ENCODE measurements at places on chromosomes 12 and 14. TPM values are rescaled to one million over a fixed set of nuclear protein-coding genes. Genes with fewer than 3 reads are reported as not detected.

The SYNDIG1L gene
- not detected for total RNA-seq

The MIP gene
- not detected for total RNA-seq

The RHOJ gene
- 3.8 TPM for total RNA-seq

The GNPTAB gene
- total RNA-seq: 93.1 TPM

The JAG2 gene
- 3.3 TPM for total RNA-seq

The LRRIQ1 gene
- not detected for total RNA-seq

The MUCL1 gene
- not detected for total RNA-seq

The USP44 gene
- total RNA-seq: under 0.01 TPM

The INSM2 gene
- total RNA-seq: not detected

The NRL gene
- total RNA-seq: 1.5 TPM

The PPP1R13B gene
- total RNA-seq: 3.3 TPM

The C1RL gene
- total RNA-seq: 67.5 TPM

DNA sequence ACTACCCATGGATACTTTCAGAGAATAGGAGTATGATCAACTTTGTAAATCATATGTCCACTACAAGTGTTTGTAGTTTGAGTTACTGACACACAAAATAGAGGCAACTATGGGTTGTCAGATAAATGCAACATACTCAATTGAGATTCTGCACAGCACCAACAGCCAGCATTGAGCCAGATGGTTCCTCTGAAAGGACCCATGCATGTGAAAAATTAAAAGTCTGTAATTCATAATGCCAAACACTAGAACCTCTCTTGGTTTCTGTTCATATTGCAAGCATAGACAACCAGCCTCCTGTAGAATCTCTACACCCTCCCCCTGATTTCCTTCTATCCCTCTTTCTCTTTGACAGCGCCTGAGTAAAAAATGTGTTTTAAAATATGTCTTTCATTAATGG is 831.0 kb downstream of the C12orf50 start:
- no peak for DNase-seq

DNA sequence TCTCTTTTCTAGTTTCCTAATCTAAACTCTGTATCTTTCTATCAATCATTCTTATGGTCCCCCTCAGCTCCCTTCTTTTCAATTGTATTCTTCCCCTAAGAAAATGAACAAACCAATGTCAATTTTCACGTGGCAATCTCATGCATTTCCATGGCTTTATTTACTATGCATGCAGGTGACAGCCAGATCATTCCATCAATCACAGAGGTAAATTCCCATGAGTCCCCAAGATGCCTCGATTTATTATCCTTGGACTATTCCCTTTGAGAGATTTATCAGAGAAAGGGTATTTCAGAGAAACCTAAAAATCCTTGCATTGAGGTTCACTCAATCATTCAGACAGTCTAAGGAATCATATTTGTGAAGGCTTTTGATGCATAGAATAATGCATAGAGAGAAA is 301.2 kb downstream of the DIO2 start:
- DNase-seq: no peak

DNA sequence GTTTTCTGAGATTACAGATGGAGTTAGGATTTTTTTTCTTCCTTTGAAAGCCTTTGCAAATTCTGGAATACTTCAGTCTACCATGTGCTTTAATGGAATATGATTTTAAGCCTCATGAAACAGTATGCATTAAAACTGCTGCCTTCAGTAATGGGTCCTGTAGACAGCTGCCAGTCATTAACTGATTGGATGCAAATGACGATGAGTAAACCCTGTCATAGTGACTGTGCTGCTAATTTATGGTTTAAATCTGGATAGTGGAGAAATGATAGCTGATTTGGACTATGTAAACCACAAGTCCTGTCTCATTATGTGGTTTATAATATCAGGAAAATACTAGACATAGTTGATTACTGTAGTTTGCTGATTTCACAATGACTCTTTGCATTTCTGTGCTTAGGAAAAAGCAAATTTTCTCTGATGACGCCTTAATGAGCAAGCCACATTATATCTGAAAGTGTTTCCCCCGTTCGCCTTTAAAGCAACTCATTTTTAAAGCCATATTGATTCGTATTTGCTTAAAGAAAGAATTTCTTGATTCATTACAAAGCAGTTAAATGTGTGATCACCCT is 217.6 kb downstream of the TMTC2 start:
- DNase-seq: no peak

DNA sequence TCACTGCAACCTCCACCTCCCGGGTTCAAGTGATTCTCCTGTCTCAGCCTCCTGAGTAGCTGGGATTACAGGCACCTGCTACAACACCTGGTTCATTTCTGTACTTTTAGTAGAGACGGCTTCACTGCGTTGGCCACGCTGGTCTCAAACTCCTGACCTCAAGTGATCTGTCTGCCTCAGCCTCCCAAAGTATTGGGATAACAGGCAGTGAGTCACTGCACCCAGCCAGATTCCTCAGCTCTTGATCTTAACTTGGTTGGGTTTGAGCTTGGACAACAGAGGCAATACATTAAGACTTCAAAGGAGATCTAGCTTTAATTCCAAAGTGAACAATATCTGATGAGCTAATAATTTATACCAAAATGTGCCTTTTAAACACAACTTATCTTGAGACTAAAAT is 5.6 kb downstream of the DAZAP2 start:
- no peak for DNase-seq

- DNase-seq: no peak
Measured at GRCh38 chr14:29274890-29275596, 508.5 kb downstream of the FOXG1 start.

DNA sequence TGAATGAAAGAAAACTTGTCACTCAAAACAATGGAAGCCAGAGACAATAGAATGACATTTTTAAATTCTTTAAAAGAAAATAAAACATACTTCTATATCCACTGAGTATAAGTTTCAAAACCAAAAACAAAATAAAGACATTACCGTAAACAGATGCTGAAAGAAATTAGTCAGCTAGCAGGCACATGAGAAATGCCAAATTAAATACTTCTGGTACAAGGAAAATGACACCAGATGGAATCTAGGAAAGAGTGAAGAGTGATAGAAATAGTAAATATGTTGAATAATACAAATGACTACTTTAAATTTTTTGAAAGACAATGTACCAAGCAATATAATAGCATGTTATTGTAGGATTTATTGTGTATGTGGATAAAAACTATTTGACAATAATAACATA is 23.8 kb downstream of the PIK3C2G start:
- DNase-seq: no peak

DNA sequence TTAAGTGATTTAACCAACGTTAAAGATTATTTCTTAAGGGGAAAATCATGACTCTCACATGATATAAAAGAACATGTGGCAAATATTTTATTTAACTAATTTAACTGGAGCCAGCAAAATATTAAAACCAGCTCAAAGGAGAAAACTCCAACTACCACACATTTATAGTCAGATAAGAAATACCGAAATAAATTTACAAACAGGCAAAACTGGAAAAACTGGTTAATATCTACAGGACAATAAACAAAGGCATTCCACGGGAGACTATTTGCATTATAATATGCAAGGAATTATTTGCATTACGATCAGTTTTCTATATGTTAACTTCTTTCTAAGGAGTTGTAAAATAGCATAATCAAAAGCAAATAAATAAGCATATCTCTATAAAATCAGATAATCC is 13.8 kb upstream of the BCL2L14 start:
- DNase-seq: no peak

DNA sequence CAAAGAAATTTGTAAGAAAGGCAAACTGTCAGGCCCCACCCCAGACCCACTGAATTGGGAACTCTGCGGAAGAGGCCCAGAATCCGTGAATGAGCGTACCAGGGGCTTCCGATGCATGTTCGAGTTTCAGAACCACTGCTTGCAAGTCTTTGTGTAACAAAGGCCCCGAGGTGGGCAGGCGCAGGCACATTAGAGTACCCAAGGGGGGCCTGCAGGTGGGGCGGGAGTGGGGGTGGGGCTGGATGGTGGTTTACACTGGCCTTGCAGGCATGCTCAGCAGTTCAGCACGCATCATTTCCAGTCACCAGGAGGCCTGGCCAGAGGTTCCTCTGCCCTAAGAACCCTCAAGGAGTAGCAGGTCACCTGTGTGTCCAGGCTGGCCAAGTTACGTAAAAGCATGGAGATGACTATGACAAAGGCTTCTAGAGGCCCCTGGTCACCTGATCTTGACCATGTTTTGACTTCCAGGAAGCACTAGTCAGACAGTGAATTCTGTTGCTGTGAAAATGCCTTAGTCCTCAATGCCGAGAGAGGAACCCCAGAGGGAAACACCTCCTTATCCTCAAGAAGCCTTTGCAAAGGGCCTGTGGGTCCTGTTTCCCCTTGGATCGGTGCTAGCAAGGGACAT is 33.2 kb upstream of the IRF2BPL start:
- DNase-seq: no peak

DNA sequence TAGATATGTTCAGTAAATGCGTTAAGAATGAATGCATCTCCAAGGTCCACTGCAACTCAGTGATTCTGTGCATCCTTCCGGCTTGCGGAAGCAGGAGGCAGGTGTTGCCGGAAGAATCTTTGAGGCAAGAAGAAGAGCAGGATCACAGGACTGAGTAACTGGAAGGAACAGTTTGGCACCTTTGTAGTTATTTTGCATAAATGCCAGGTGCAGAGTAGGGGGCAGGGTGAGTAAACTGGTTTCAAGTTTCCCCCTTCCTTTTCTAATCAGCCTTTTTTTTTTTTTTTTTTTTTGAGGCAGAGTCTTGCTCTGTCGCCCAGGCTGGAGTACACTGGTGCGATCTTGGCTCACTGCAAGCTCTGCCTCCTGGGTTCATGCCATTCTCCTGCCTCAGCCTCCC is 22.3 kb downstream of the DYRK4 start:
- DNase-seq: no peak

DNA sequence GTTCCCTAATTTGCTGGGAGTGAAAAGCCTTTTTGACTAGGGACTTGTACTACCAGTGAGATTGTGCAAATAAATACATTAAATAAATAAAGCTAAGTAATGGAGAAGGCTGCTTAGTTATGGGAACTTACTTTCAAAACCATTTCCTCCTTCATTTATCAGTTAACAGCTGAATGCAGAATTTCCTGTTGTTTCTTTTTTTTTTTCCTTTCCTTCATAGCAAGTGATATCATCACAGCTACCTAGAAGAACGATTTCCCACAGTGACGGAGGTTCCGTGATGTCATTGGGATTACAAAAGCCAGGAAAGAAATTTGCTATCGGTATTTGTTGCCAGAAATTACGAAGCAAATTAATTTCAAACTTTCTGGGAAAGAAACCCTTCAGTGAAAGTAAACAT is 42.1 kb upstream of the SOCS2 start:
- no peak for DNase-seq

DNA sequence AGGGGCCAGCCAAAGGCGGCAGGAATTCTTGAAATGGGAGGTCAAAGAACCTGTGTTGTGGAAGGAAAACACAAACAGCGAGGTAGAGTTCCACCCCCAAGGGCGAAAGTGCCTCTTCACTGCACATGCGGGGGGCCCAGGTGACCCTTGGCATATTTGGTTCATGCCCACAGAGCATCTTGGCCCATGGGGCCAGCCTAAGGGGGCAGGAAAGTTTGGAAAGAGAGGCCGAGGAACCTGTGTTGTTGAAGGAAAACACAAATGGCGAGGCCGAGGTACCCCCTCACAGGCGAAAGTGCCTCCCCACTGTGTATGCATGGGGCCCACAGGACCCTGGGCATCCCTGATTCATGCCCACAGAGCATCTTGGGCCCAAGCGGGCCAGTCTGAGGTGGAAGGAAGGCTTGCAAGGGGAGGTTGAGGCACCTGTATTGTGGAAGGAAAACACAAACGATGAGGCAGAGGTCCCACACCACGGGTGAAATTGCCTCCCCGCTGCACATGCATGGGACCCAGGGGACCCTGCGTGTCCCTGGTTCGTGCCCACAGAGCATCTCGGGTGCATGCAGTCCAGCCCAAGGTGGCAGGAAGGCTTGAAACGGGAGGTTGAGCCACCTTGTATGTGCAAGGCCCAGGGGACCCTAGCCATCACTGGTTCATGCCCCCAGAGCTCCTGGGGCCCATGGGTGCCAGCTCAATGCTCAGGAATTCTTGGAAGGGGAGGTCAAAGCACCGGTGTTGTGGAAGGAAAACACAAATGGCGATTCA is 384.1 kb downstream of the ALG10 start:
- DNase-seq: no peak

DNA sequence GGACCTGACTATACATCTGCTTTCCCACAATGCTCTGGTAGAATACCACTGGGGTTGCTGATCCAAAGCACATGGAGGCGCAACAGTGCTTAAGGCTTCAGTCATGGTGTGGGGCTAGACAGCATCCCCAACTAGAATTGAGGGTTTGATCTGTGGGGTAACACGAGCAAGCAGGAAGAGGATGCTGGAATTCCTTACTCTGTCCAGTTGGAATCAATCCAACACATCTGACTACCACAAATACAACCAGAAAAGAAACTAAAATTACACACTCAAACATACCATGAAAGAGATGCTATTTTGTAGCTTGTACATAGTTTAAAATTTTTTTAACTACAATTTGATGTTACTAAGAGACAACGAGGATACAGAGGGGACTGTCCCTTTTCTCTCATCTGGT is 40.4 kb upstream of the GTF2A1 start:
- no peak for DNase-seq

DNA sequence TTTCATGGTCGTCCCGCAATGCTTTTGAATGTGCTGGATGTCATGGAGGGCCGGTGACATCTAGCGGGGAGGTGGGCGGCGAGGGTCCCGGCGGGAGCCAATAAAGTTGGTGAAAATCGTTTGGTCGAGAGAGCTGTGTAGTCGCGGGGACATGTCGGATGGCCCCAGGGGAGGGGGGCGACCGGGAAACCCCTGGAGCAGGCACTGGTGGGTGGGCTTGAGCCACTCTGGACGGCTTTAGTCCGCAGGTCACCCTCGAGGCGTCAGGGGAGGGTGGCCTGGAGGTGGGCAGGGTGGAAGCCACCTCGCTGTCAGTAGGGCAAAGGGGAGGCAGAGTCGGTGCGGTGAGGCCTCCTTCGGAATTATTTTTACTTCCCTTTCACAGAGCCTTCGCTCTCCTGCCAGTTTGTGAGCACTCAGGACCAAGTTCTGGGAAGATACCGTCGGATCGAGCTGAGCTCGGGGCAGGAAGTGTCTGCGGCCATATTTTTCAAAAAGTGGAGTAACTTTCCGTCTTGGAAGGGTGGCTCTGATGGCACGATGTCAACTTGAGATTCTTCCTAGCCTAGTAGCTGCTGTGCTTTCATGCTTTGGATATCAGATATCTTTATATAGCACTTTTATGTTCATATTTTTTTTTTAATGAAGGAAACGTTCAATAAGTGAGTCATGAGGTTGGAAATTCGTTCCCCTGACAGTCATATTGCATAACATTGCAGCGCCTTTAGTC is 28.2 kb downstream of the WBP11 start:
- peak; percentile 73 for DNase-seq

- DNase-seq: no peak
Measured at GRCh38 chr12:124484526-124484953, 82.9 kb downstream of the NCOR2 start.

- DNase-seq: peak; percentile 78
Measured at GRCh38 chr14:77498984-77499527, 440 bp upstream of the ISM2 start.

DNA sequence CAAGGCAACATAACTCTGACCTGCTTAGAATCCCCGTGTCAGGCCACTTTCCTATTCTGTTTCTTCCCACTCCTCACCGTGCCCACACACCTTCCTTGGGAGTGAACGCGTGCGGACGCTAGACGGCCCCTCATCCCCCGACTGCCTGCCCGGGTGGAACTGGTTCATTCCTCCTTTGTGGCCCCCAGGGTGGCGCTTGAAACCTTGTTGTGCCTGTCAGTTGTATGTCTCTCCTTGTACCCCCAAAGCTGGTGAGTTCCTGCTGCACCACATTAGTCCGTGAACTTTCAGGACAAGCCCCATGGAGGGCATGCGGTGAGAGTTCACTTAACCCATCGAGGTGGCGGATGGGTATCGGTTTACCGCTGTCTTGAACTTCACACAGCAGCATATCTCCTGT is 46.7 kb downstream of the SSH1 start:
- no peak for DNase-seq

All from osteoblast (primary cell).